ENCODE measurements at places on chromosomes 5 and 9.

GRCh38 chr5:91361790-91362189 is 21.3 kb downstream of the ARRDC3 start:
- no peak for DNase-seq

- DNase-seq, result no peak
These were observed 11.8 kb downstream of the OTULIN start for GRCh38 chr5:14676320-14676719.

- DNase-seq, result no peak
These were observed 25.9 kb downstream of the SRFBP1 start for GRCh38 chr5:121987685-121988073.

DNA sequence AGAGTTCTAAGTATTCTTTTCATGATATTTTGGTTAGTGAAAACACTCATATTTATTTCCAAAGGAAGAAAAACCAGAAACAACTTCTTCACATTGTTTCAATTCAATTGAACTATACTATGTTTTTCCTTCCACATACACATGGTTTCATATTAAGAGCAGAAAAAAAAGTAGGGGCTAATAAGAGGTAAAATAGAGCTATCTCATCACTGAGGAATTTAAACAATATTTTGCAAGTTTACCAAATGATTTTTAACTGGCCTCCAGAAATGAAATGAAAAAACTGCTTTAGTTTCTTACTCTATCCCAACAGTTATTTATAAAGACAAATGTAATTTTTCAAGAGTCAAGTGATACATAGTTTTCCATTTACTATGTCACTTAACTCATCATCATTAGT is 233.5 kb downstream of the RFX3 start:
- no peak for DNase-seq

DNA sequence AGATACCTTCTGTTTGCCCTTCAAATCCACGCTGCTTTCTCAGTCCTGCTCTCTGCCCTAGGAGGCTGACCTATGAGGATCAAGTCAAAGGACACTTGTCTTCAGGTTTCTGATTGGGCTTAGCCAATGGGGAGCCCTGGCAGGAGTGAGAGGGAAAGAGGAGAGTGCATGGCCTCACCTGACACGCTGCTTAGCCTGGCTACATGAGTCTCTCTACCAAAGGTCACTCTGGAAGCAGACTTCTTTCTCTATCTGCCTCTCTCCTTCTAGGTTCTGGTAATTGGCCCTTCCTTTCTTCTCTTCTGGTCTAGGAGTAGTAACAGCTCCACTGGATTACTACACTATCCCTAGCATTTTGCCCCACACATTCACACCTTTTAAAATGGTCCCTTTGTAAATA is 13.1 kb downstream of the ARSB start:
- DNase-seq, result no peak

DNA sequence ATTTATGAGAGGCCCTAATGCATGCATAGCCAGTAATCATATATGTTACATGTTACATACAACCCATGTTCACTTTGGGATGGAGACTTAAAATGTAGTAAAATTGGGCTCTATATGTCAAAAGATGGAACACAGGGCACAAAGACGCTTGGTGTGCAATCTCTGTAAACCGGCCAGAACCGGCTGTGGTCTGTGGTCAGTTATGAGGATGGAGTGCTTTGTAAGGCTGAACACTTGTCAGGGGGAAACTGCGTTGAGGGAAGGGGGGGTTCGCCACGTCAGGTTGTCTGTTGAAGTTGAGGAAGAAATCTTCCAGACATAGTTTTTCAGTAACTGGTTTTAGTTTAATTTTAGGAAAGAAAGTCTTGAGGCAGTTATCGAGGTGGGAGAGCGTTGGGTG is 2.7 kb upstream of the CKMT2 start:
- no peak for DNase-seq

Data from hindlimb muscle (tissue), 1 donor.